CD4-positive, CD25-positive, alpha-beta regulatory T cell (primary cell): ENCODE measurements at places on chromosomes 1 and 21.

DNA sequence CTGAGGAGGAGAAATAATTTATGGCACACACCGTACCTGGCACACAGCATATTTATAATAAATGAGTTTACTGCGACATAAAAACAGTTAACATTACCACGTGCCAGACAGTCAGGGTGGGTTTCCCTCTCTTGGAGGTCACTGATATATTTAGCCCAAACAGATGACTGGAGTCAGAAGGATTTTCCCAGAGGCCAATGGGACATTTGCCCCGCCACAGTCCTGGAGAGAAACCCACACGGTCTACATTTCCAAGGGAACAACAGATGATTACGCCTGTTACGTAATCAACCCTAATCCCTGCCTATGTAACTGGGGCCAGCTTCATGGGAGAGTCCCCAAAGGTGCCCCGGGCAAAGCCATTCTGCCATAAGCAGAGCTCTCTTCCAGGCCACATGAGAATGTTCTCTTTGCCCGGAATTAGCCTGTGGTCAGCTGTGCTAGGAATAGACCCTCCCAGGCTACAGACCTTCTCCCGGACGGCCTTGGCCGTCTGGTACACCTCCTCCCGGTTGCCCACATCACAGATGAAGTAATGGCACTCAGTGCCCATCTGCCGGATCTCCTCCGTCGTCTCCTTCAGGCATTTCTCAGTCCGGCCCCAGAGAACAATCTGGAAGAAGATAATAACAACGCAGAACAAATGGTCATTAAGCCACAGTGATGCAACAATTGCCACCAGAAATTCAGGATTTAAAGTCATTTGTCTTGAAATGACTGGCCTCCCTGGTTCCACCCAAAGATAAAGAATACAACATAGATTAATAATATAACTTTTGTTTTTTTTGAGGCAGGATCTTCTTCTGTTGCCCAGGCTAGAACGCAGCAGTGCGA, 37.7 kb downstream of the DHRS3 start:
- no peak for DNase-seq

DNA sequence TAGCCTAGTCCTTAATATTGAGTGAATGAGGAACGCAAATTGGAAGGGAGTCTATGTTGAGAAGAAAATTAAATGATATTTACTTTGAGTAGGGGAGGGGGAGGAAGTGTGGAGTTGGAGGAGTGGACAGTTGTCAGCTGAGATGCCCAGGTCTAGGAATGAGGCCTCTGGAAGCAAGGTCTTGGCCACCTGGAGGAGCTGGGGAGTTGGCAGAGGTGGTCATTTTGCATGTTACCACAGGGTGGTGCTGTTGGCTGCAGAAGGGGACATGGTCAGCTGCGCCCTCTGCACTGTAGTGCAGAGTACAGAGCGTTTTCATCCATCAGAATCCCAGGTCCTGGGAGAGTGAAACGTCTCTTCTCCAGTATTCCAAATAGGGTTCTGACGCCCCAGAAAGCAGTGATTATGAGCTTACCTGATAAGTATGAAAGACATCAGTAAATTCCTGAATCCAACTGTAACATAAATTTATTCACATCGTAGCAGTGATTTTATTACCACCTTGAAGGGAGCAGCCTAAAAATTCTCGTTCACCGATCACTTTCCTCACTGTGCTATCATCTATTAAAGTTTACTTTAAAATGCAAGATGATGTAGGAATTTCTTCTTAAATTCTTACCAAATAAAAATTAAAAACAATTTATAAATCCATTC, 13.8 kb downstream of the PARK7 start:
- DNase-seq, result peak; percentile 20

DNA sequence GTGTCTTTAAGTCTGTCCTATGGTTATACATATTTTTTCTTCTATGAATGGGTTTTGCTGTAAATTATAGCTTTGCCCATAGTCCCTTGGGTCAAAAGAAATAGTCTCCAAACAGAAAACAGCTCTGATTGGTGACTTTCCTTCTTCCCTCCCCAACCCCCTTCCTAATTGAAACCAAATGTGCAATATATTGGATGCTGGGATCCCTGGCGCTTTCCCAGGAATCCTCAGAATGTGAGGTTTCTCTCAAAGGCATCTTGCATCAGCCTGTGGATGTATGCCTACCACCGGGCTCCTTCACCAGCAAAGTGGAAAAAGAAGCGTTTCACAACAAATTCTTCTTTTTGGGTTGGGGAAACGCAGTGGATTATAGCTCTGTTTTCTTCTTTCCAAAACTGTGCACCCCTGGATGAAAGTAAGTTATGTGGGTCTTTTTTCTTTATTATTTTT, at the start of gene DDR2:
Gene DDR2, plus strand, starts transcription at position 248 of the 450 bp plus-strand sequence. CDS start 86,600 bp downstream, outside the sequence.
- DNase-seq, result no peak

DNA sequence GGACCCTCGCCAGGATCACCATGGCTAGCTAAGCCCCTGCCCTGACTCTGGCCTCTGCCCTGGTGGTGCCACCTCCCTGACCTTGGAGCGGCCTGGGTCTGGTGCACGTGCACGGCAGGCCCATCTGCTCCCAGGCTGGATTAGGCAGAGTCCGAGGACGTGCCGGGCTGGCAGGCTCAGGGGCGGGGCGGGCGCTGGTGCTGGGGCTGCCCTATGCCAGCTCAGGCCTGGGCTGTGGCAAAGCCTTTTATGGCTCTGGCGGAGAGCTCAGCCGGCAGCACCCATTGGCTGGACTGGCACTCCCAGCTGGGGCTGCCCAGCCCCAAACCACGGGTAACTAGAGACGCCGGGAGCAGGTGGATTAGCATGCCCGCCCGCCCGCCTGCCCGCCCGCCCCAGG, 17.1 kb upstream of the EDN2 start:
- no peak for DNase-seq

- no peak for DNase-seq
These were observed 45.9 kb downstream of the COQ8A start for GRCh38 chr1:226985839-226986463.
